Stimulated activated CD4-positive, alpha-beta T cell treated with anti-CD3 and anti-CD28 coated beads, Interleukin-15, amount 100 ng/mL, for 1 hour (primary cell): ENCODE measurements at places on chromosomes 2 and 18.

- no peak for DNase-seq
Observed at GRCh38 chr2:165070076-165070475, 114.8 kb upstream of the SLC38A11 start.

DNA sequence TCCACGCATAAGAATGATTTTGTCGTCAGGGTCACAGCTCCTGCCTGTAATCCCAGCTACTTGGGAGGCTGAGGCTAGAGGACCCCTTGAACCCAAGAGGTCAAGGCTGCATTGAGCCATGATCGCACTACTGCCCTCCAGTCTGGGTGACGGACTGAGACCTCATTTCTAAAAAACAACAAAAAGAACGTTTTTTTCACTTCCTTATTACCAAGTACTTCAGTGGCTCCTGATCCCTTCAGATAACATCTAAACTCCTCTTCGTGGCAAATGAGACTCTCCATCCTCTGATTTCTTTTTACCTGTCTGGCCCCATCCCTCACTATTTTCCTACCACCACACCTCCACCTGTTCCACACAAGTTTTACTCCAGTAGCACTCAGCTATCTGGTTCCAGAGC, 105.4 kb upstream of the TLK1 start:
- DNase-seq = no peak

DNA sequence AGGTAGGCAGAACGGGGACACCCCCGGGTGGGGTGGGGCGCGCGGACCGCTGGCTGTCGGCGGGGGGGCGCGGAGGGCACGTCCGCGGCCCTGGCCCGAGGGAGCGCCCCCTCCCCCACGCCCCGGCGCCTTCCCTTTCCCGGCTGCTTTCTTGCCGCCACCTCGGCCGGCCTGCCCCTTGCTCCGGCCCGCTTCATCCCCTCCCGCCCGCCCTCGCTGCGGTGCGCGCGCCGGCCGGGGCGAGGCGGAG, 443 bp downstream of the VAPA start:
- DNase-seq = no peak

DNA sequence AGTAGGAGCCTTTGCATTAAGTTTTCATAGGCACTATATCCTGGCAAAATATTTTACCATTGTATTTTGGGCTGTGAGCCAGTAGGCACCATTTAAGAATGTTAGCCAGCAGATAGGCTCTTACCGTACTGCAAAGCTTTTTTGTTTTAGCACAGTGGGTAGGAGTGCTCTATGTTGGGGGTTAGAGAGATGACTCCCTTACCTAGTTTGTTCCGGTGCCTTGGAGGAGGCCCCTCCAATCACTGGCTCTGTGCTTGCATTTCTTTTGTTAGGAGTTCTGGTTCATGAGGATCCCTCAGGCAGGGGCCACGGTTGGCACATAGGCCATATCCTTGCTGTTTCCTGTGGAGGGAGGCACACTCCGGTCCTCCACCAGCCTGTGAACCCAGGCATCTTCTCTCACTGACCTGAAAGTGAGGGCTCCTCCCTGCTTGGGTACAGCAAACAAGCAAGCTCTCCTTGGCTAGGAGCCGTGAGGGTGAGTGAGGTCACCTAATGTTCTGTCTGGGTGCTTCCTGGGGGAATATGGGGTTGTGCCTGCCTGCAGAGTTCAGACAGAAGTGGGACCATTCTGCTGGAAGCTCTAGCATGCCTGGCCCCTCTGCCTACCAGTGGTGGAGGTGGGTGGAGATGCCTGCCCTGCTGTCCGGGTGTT, 29.8 kb downstream of the LTBP1 start:
- DNase-seq = no peak

- no peak for DNase-seq
Observed at GRCh38 chr2:26541401-26542193, 63.7 kb upstream of the OTOF start.

DNA sequence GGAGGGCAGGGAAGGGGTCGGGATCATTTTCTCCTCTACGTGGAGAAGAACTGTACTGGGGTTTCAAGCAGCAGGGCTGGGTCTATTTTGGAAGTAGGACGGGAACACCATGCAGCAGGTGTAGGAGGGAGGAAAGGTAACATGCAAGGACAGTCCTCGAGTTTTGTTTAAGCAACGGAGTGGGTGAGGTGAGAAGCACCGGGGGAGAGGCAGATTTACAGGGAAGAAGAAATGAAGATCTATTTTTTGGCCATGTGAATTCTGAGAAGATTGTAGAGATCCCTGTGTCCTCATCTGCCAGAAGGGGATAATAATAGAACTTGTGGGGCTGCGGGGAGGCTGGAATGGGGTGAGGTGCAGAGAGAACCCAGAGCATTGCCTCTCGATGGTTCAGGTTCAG, 85.6 kb downstream of the INPP5D start:
- no peak for DNase-seq

DNA sequence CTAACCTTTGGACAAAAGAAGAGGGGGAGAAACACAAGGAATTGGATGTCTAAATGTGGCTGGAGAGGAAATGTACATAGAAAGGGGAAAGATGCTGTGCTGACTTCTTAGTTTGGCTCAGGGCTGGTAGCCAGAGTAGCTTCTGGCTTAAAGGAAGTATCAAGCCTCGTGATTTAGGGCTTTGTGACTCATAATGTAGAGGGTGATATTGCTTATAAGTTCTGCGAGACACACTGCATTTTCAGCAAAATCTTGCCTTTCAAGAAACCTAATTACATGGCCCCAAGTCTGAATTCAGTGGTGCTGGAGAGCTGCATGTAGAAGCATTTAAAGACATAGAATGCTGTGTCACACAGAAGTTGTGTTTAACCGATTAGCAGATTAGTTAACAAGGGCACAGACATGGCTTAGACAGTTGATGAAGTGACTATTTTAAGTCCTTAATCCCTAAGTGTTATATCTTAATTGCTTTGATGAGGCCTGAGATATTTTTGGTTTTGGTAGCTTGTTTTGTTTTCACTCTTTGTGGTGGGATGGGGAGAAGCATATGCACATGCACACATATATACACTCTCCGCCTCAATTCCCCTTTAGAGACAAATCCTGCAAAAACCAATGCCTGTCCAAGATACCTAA, 66.4 kb downstream of the EPAS1 start:
- DNase-seq = no peak

DNA sequence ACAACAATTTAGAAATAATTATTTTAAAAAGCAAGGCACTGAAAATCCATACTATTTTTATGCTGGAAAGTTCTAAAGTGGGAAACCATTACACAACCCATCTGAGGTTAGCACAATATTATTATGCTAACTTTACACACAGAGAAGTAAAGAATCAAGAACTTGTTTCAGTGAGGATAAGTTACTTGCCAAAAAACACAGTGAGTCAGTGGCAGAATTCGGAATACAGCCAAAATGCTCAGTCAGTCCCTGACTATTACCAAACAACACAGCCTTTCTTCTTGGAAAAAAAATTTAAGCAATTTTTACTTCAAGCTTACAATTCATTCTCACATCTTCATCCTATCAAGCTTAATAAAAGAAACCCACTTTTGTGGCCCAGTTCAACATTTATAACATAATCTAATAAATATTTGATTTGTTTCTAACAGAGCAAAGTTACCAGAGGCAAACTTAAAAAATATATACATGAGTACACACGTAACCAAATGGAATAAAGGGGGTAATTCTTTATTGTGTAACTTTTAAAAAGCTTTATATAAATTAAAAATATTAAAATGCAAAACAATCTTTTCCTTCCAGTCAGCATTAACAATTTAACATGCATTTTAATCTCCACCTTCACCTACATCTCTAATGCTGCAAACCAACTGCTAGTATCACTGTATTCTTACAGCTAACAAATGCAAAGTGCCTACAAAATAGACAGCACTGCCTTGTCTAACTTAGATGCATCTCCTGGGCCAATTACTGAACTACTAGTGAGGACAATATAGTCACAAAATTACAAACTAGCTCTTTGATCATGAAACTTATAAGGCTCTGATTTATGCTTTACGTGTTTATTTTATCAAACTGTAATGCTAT, 55.2 kb downstream of the CCDC88A start:
- no peak for DNase-seq

- no peak for DNase-seq
Observed at GRCh38 chr18:37570336-37570930, 4.8 kb upstream of the CELF4 start.

- no peak for DNase-seq
Observed at GRCh38 chr2:46846536-46846935, 69.1 kb downstream of the MCFD2 start.

DNA sequence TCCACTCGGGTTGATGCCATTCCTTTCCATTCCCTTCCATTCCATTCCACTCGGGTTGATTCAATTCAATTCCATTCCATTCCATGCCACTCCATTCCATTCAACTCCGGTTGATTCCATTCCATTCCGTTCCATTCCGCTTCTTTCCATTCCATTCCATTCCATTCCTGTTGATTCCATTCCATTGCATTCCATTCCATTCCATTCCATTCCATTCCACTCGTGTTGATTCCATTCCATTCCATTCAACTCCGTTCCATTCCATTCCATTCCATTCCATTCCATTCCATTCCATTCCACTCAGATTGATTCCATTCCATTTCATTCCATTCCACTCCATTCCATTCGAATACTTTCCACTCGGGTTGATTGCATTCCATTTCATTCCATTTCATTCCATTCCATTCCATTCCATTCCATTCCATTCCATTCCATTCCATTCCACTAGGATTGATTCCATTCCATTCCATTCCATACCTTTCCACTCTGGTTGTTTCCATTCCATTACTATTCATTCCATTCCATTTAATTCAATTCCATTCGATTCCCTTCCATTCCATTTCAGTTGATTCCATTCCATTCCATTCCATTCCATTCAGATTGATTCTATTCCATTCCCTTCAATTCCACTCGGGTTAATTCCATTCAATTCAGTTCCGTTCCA, 1141.8 kb downstream of the RPIA start:
- DNase-seq = no peak

DNA sequence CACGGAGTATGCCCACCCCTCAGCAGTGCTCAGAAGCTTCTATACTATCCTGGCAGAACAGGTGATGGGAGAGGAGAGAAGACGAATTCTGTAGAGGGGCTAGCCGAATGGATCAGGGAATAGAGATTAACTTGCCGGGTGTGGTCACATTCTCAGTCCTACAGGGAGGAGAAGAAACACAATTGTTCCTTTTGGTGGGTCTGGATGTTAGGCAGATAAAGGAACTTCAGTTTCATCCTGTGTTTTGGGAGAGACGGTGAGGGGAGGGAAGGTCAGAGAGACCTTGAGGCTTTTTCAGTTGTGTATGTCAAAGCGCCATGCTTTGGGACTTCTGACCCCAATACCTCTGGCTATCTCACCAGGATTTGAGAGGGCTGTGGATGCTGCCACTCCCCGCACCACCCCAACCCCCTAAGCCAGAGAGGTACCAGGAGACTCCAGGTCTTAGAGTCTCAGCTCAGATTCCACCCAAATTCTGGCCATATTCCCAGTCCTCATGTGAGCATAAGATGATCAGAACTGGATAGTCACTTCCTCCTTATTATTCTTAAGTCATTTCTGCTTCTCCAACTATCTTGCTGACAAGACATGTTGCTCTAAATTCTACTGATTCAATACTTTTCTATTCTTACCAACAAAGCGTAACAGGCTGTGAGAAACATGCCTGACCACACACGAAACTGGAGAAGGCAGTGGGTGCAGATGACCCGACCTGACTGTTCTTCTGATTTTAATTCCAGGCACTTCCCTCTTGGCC, 2.3 kb upstream of the TMEM37 start:
- no peak for DNase-seq

DNA sequence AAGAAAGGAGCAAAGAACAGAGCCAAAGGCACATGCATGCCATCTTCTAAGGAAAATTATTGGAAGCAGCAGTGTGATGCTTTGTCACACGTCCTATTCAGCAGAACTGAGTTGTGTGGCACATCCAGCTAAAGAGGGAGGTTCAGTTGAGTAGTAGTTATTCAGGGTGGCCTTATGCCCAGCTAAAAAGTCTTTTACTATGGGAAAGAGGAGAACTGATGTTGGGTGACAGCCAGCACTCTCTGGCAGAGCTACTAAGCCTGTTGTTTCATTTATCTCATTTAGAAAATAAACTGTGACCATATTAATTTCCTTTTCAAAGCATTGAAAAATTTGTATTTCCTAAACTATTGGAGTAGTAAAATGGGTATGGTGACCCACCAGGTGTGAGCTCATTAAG, 18.5 kb downstream of the ITGA6 start:
- DNase-seq = no peak

DNA sequence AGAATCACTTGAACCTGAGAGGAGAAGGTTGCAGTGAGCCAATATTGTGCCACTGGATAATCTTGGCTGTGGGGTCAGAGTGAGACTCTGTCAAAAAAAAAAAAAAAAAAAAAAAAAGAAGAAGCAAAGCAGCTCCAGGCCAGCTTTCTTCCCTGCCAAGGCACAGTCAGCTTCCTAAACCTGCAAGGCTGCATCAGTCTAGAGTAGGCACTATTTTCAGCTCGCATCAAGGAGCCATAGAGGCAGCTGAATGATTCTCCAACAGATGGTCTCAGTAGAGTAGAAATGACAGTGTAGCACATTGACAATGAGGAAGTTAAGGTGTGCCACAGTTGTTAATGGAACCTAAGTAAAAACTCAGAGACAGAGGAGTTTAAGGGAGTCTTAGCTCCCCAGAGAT, 35.6 kb downstream of the BMP10 start:
- DNase-seq = no peak

DNA sequence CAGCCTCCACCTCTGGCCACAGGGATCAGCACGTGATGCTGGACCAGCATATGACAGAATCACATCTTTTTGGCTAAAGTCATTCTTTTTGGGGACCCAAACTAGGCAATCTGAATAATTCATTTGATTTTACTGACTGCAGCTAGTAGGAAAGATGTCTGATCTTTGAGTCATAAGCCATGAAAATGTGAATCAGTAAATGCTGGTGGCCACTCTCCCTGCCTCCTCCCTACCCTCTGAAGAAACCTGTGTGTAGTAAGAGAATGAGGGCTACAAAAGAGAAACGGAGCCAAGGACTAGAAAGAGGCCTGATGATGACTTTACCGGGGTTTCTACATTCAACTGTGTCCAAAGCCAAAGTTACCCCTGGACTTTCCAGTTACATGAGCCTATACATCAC, 10.1 kb upstream of the LRPPRC start:
- no peak for DNase-seq

DNA sequence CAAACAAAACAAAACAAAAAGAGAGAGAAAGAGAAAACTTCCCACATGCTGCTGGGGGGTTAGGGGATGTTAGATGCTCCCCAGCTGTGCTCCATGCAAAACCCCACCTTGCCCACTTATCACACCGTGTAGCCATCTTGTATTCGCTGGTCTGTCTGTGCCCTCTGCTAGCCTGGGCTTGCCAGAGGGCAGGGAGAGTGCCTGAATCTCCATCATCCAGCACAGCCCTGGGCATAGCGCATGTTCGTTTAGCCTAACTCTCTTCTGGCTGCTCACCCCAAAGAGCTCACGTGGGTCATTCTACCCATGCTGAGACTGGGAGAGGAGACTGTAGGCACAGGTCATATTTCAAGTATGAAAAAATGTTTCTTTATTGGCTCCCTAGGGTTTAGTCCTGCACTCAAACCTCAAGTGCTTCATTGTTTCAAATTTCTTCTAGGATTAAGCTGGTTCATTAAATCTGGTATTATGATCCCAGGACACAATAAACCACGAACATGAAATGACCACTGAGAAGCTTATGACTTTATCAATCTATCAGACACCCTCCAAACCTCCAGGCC, 100.5 kb downstream of the KCNF1 start:
- no peak for DNase-seq
